EH (cell line): ENCODE measurements at places on chromosomes 1 and 21.
A peak's percentile ranks its signal among the peaks of the same experiment; 100 is the strongest.

DNA sequence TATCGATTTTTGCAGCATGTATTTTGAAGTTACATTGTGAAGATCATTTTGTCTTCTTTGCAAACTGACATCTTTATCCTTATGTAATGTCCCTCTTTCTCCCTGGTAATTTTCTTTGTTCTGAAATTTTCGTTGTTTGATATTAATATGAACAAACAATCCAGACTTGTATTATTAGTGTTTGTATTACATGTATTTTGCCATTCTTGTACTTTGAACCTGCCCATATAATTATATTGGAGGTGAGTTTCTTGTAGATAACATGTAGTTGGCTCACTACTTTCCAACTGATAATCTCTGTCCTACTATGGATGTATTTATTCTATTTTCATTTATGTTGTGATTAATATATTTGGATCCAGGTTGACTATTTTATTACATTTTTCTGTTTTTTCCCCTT is 27.1 kb downstream of the OBSCN start:
- DNase-seq = no peak

DNA sequence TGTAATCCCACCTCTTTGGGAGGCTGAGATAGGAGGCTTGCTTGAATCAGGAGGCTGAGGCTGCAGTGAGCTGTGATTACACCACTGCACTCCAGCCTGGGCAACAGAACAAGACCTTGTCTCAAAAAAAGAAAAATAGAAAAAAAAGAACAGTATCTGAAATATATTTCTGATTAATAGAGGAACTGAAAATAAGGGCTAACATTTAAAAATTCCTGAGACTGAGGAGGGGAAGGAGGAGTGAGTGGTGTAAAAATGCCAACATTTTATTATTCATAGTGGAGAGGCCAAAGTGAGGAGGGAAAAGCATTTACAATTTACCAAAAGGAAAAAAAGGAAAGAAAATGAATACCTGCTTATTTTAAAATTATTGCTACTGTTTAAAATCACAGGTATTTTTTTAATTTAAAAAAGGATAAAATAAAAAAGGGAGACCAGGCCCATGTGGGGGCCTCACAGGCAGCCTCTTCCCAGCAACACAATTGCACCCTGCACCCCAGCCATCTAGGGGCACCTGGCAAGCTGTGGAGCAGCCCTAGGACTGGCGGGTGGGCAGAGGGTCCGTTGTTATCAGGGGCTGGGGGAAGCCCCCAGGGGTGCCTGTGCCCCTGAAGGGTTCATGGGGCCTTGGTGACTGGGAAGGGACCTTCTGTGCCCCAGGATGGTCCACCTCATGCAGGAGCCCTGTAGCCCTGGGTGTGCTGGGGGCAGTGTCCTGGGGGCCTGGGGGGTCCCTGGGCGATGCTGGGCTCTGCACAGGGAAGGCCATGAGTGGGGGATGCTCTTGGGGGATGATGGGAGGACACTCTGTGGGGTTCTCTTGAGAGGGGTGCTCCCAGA is 34.8 kb upstream of the ADARB1 start:
- DNase-seq = no peak

DNA sequence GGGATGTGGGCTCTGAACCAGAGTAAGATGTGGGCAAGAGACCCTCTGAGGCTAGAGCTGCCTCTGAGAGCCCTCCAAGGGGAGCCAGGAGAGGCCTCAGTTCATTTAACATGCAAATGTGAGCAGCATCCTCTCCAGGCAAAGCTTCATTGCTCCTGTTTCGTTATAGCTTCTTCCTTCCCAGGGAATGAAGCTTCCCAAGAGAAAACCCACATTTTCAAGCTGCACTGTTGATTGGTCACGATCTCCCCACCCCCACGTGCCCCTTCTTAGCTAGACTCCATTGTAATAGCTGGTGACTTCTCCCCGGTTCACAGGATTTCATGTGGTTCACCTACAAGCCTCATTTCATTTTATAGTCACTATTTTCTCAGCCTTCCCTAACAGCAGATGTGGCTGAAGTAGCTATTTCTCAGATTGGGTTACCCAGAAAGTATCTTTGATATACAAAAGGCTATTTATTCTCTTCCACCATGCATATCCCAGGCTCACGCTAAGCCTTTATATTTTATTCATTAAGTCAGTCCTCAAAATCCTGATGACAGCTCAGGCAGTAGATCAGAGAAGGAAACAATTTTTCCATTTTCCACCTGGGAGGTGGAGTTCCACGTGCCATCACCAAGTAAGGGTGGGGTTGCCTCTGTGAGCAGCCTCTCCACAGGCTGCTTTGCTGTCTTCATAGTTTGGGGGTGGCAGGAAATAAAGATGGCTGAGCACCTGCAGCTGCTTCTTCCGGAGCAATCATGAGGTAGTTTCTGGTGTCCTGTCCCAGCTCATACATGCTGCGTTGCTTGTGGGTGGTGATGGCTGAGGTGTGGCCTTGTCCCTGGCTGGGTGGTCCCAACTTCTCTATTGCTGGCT is 178.3 kb upstream of the RAB4A start:
- no peak for DNase-seq

DNA sequence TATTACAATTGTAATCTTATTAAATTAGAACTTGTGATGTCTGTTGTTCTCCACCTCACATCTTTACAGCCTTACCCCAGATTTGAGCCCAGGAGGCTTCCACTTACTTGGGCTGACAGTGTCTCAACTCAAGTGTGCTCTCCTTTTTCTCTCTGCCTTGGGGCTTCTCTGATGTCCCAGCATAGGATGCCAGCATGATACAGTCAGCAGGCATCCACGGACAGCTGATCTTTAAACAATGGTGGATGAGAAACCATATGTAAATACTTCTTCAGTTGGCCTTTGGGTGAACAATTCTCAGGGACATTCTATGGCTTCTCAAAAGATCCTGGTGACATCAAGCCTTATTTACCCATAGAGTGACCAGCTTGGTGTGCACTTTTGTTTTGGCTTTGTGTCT is 107.6 kb upstream of the GORAB start:
- DNase-seq = peak; percentile 66

- no peak for DNase-seq
Observed at GRCh38 chr1:88777604-88778149, 93.6 kb downstream of the PKN2 start.

DNA sequence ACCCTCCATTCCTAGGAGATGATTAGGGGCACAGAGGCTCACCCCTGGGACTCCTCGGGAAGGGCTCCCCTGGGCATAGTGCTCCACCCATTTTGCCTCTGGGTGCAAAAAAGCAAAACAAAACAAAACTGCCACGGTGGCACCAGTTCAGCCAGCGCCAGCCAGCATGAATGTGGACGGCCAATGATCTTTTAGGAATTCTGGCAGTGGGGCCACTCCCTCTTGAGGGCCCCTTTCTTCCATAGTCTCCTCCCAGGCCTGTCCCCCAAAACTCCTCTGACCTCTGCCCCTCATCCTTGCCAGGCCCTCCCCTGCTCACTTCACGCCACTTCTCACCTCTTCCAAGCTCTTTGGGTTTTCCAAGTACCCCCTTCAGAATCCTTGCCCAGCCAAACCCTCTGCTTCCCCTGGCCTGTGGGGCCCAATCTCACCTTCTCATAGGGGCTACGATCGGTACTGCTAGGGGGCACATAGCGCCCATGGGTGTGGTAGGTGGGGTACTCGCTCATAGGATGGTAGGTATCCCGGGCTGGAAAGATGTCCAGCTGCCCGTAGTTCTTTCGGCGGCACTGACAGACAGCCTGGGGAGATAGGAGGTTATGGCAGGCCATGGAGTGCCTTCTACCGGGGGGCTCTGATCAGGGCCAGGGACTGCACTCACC is 13.3 kb downstream of the TRIM46 start:
- DNase-seq = no peak

DNA sequence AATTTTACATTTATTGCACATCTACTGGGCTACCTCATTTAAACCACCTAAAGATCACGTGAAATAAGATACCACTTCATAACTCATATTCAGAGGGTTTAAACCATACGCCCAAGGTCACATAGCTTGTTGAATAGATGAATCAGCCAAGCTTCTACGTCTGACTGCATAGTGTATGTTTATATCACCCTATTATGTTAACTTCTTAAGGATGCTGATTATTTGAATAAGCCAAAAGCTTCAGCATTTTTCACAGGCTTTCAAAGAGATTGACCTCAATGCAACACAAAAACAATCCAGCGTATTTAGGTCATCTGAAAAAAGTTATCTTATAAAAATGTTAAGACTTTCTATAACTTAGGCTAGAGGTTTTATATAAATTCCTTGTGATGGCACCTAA is 373.8 kb downstream of the TGFB2 start:
- DNase-seq = peak; percentile 48

DNA sequence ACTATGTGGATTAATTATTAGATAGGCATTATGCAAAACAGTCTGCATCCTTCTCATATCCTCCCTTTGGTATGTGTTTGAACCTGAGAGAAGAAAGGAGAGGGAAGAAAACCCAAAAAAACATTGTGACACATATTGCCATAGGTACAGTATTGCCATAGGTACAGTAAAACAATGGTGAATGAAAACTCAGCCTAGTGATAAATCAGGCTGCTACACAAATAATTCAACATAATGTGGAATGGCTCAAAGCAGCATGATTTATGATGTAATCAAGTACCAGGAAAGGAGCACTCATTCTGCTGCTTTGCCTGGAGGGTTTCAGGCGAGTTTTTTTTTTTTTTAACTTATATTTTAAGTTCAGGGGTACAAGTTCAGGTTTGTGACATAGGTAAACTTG is 213.9 kb upstream of the LYPLAL1 start:
- no peak for DNase-seq

GRCh38 chr1:150022357-150022756 is 11.8 kb upstream of the OTUD7B start:
- DNase-seq = no peak

GRCh38 chr1:165897326-165898303 is 70.2 kb downstream of the UCK2 start:
- peak; percentile 68 for DNase-seq

DNA sequence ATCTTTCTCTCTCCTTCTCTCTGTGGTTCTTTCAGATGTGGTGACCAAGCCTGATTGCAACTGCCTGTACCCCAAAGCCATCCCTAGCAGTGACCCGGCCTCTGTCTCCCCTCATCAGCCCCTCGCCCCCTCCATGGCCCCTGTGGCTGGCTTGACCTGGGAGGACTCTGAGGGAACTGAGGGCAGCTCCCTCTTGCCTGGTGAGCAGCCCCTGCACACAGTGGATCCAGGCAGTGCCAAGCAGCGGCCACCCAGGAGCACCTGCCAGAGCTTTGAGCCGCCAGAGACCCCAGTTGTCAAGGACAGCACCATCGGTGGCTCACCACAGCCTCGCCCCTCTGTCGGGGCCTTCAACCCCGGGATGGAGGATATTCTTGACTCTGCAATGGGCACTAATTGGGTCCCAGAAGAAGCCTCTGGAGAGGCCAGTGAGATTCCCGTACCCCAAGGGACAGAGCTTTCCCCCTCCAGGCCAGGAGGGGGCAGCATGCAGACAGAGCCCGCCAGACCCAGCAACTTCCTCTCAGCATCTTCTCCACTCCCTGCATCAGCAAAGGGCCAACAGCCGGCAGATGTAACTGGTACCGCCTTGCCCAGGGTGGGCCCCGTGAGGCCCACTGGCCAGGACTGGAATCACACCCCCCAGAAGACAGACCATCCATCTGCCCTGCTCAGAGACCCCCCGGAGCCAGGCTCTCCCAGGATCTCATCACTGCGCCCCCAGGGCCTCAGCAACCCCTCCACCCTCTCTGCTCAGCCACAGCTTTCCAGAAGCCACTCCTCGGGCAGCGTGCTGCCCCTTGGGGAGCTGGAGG is 12.7 kb downstream of the CSF1 start:
- no peak for DNase-seq

- no peak for DNase-seq
Observed at GRCh38 chr1:11643782-11644181, 10.4 kb downstream of the FBXO2 start.

DNA sequence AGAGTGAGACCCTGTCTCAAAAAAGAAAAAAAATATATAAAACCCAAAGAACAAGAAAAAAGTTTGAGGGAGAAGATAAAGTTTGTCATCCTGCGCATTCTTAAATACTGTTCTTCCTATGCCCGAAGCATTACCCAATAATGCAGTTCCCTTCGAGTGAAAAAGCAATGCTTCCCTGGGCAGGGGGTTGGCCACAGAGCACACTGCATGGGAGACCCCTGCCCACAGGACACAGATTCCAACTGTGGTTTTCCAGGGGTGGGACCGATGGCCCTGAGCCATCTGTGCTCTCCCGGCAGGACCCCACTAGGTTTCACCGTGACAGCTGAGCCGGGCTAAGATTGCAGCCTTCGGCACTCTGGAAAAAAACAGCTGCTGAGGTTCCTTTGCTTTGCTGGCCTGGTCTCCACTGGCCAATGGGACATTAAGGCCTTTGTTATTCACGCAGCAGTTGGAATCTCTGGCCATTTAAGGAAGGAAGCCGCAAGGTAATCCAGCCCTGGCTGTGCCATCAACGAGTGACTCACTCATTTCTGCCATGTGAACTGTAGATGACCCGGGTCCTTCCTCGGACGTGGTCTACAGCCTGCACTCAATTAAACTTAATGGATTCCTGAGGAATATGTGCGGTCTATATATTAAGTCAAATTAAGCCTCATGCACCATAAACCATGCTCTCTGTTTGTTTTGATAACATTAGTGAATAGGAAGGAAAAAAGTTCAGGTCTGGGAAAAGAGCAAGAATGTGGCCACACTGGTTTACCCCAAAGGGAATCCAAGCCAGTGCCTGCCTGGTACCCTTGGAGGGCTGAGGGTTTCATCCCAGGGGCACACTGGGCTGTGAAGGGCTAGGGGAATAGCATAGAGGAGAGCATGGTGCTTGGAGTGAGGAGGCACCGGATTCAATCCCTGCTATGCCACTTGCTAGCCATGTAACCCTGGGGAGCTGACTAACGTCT is 163.2 kb downstream of the ZBTB18 start:
- peak; percentile 100 for DNase-seq

- DNase-seq = no peak
Observed at GRCh38 chr1:9099555-9099954, 29.3 kb downstream of the GPR157 start.

- DNase-seq = no peak
Observed at GRCh38 chr21:35982717-35983116, 77.6 kb downstream of the SETD4 start.

DNA sequence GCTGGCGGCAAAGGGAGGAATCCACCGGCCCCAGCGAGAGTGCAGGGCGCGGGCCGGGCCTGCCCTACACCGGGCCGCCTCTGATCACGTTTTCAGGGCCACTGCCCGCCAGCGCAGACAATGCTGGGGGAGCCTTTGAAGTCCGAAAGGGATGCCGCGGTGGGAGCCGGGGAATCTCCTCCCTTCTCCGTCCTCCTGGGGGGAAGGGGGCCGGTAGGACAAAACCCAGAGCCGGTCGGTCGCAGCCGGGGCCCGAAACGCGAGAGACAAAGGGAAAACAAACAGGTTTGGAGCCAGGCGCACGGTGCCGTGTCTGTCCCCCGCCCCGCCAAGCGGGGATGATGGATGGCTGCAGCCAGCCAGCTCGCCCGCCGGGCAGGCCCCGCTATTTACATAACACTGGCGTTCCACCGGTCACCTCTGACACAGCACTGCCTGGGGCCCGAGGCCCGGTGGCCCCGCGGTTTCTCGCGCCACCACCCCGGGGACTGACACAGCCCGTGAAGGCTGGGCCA is 92.0 kb downstream of the CASZ1 start:
- no peak for DNase-seq

- DNase-seq = no peak
Observed at GRCh38 chr1:118116909-118117308, 68.1 kb downstream of the SPAG17 start.
